ENCODE measurements at places on chromosomes 7 and 10.
A peak's percentile ranks its signal among the peaks of the same experiment; 100 is the strongest.

DNA sequence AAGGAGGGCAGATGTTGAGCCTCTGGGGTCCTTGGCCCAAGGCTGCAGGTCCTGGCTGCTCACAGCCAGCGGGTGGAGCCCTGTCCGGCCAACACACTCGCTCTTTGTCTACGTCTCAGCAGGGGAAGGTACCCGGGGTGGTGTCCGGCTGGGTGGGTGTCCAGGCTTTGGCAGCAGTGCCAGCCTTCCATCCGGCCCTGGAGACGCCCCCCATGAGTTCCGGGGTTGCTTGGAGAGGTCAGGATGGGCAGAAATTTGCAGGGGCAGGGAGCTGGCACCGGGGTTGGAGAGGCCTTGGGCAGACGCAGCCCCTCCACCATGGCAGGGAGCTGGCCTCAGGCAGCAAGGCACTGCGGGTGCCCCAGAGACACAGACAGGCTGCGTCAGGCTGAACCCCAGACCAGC, 42.2 kb upstream of the ELN start:
- no peak for DNase-seq

DNA sequence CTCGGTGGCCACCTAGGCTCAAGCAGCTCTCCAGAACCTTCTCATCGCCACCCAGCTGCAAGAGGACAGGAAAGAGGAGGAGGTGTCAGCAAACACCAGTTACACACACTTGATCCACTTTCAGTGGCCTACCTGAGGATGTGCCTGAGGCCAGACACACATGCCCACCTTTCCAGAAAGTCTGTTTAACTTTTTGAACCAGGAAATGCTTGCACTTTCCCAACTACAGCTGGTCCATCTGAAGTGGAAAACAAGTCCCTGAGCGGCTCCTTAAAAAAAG, 15.7 kb upstream of the CYREN start:
- no peak for DNase-seq

DNA sequence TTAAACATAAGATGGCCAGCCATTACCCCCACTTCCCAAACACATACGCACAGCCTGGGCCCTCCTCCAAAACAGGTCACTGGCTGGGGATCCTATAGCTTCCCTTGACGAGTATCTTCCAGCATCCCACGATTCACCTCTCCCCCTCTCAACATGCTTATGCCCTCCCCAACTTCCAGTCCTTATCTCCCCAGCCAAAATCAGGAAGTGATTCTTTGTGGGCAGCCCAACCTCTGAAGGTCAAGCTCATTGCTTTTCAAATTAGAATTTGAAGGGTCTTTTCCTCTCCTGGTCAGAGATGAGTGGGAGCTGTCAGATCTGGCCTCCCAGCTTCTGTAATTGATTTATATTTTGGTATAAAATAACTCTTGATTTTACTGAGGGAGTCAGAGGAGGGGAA, 133.6 kb downstream of the ATXN7L1 start:
- no peak for DNase-seq

DNA sequence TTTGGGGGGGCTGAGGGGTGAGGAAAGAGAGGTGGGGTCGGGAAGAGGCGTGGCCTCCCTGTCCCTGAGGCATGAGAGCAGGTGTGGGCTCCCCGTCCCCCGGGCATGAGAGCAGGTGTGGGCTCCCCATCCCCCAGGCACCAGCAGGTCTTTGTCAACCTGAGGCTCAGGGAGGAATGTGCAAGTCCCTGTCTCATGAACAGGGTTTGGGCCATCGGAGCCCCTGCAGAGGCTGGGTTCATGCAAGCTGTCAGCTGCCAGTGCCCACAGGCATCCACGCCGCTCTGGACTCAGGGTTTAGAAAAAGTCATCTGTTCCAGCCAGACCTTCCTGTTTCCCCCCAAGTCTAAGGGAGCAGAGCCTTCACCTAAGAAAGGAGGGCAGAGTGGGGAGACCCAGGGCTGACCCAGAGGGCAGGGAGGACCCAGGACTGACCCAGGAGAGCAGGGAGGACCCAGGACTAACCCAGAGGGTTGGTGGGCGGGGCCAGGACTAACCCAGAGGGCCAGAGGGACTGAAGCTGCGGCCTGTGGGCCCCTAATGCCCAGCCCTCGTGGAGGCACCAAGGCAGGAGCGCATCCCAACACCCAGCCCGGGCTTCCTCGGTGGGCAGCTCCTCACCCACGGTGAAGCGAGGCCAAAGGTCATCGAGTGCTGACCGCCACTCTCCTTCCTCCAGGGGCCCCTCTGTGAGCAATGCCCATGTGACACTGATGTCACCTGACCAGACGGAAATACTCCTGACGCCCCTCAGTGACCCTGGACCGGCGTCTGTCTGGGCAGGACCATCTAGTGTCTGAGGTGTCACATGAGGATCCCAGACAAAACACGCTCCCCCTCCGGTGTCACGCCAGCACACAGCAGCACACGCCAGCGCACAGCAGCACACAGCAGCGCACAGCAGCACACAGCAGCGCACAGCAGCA, 28.9 kb upstream of the GPR146 start:
- no peak for DNase-seq

GRCh38 chr10:11796474-11796873, 26.7 kb upstream of the PROSER2 start:
- no peak for DNase-seq

GRCh38 chr7:48058990-48059389, 23.6 kb downstream of the C7orf57 start:
- peak; percentile 55 for DNase-seq

DNA sequence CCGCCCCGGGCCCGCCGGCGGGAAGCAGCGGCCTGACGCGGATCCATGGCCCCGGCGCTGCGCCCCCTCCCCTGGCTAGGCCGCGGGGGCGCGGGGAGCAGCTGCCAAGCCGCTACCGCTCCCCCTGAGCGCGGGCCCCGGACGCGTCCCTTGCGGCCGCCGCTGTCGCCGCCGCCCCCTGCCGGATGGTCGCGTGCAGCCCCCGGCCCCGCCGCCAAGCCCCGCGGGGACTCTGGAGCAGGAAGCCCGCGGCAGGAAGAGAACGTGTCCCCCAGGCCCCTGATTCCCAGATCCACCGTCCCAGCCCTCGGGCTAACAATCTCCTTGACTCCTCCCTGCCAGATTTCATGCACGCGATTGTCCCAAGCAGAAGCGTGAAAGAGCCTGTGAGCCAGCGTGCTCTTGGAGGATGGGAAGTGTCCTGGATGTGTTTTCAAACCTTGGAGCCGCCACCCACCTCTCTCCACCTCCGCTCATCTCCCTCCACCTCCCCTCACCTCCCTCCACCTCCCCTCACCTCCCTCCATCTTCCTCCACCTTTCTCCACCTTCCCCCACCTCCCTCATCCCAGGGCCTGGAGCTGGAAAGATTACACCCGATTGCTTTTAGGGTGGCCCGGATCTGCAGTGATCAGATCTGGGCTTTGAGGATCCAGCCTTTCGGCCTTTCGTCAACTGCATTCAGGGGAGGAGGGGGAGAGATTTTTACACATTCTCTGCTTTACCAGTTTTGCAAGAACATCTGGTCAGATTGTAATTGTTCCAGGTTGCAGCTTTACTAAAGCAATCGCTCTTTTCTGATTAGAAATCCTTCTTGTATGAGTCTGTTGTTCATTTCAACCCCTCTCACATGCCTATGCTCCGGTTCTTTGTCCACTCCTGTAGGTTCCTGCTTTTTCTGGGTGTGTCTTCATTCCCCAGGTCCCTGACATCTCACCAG, 570 bp upstream of the PRTFDC1 start:
- no peak for DNase-seq

DNA sequence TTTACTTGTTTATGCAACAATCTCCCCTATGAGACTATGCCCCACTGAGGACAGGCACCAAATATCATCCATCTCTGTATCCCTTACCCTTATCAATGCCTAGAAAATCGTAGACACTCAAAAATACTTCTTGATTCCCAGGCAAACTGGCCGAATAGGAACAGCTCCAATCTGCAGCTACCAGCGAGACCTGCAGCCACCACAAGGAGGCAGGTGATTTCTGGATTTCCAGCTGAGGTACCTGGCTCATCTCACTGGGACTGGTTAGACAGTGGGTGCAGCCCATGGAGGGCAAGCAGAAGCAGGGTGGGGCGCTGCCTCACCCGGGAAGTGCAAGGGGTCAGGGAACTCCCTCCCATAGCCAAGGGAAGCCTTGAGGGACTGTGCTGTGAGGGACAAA, 10.8 kb upstream of the PPP1R3C start:
- DNase-seq = no peak

GRCh38 chr7:95596198-95597063, at the start of gene PDK4:
TSS of gene PDK4 (minus strand) at chr7:95596516. CDS start at chr7:95596293, 223 bp downstream.
- peak; percentile 68 for DNase-seq

DNA sequence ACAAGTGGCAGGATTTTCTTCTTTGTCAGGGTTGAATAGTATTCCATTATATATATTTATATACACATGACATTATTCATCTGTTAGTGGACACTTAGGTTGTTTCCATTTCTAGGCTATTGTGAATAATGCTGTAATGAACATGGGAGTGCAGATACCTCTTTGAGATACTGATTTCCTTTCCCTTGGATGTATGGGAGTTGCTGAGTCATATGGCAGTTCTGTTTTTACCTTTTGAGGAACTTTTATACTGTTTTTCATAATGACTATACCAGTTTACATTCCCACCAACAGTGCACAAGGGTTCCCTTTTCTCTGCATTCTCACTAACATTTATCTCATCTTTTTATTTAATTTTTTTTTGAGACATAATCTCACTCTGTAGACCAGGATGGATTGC, 1.8 kb upstream of the CLCN1 start:
- peak; percentile 36 for DNase-seq

GRCh38 chr7:17696422-17696821, 243.9 kb downstream of the SNX13 start:
- no peak for DNase-seq

Measured in CD14-positive monocyte (primary cell).